ENCODE measurements at places on chromosomes 16 and 17.
A peak's percentile ranks its signal among the peaks of the same experiment; 100 is the strongest.

- DNase-seq = peak; percentile 65
These were observed 577 bp downstream of the GSPT1 start for GRCh38 chr16:11915114-11915643.

- DNase-seq = peak; percentile 97
These were observed 41.2 kb downstream of the TTC19 start for GRCh38 chr17:16040710-16041251.

DNA sequence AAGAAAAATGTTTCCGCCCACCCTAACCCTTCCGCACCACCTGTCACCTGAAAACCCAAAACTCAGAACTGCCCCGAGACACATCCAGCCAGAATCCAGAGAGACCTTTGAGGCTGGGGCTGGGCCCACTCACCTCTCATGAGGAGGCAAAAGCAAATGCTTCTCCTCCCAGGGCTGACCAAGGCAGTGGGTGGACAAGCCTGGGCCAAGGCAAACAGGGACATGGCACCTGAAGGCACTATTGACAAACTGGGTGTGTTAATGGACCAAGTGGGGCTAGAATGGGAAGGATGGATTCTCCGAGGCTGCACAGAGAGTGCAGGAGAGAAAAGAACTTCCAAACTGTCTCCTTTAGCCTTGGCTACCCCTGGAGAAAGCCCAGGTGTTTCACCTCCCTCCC, 54.4 kb downstream of the SOX9 start:
- DNase-seq = no peak

DNA sequence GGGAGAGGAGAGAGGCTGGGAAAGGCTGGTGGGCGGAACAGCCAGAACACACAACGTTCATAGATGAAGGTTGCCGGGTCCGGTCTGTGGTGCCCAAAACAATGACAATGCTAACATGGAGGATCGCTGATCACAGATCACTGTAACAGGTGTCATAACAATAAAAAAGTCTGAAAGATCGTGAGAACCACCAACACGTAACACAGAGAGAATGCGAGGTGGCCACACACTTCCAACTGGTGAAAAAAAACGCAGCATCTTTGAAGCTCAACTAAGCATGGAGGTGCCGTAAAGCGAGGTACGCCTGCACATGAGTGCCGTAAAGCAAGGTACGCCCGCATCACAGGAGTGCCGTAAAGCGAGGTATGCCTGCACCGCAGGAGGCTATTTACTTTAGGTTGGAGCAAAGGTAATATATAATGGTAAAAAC, 42.3 kb downstream of the ABR start:
- no peak for DNase-seq

- peak; percentile 61 for DNase-seq
These were observed 19.2 kb downstream of the CD300LB start for GRCh38 chr17:74512036-74512435.

- no peak for DNase-seq
These were observed 36.9 kb downstream of the ADGRG5 start for GRCh38 chr16:57579361-57579665.

- peak; percentile 57 for DNase-seq
These were observed 52.2 kb downstream of the VPS35L start for GRCh38 chr16:19607616-19608280.

DNA sequence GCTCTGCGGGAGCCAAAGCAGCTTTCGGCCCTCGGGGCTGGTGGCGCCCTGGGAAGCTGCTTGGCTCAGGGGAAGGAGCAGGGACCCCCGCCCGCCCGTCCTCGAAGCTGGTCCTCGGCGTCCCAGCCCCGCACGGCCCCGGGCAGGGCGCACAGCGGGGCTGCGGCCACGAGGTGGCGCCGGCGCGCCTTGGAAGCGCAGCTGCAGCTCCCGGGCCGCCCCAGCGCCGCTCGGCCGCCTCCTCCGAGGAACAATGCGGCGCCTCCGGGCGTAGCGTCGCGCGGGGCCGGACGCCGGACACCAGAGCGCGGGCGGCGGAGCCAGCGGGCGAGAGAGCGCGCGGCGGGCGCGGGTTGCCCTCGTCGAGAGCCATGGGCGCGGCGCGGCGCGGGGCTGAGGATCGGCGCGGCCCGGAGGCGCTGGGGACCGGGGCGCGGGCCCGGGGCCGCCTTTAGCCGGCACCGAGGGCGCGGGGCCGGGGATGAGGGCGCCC, at the start of gene MGAT5B:
MGAT5B (plus strand) TSS at position 229 of the 493 bp plus-strand sequence. CDS start 626 bp downstream, outside the sequence.
- DNase-seq = peak; percentile 96

- no peak for DNase-seq
These were observed 342.0 kb downstream of the XYLT1 start for GRCh38 chr16:17128791-17129190.

- peak; percentile 22 for DNase-seq
These were observed 11.1 kb downstream of the RAB40B start for GRCh38 chr17:82687375-82687861.

DNA sequence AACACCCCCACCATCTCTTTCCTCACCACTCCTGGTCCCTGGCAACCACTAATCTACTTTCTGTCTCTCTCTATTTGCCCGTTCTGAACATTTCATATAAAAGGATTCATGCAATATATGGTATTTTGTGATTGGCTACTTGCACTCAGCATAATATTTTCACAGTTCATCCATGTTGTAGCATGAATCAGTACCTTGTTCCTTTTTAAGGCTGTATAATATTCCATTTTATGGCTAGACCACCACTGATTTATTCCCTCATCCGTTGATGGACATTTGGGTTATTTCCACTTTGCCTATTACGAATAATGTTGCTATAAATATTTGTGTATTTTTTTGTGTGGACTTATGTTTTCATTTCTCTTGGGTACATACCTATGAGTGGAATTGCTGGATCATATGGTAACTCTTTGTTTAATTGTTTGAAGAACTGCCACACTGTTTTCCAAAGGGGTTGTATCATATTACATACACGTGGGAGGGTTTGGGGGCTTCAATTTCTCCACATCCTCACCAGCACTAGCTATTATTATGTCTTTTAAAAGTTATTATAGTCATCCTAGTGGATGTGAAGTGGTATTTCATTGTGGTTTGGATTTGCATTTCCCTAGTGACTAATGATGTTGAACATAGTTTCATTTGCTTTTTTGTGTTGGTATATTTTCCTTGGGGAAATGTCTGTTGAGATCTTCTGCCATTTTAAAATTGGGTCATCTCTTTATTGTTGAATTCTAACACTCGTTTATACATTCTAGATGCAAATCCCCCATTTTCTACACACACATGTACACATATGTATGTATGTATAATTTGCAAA, 26.3 kb downstream of the SEC14L5 start:
- DNase-seq = no peak

DNA sequence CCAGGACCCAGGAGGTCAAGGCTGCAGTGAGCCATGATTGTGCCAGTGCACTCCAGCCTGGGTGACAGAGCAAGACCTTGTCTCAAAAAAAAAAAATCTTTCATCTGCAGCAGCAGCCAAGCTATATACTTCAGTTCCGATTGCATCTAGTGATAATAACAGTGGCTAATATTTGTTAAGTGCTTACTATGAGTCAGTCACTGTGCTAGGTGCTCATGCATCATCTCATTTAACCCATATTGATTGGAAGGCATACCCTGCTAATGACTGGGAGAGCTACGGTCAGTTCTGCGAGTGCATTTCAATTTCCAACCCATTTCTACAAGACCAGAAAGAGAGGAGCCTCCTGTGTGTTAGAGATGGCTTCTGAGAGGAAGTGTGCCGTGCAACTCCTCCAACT, 7.7 kb upstream of the TUBG2 start:
- DNase-seq = no peak

DNA sequence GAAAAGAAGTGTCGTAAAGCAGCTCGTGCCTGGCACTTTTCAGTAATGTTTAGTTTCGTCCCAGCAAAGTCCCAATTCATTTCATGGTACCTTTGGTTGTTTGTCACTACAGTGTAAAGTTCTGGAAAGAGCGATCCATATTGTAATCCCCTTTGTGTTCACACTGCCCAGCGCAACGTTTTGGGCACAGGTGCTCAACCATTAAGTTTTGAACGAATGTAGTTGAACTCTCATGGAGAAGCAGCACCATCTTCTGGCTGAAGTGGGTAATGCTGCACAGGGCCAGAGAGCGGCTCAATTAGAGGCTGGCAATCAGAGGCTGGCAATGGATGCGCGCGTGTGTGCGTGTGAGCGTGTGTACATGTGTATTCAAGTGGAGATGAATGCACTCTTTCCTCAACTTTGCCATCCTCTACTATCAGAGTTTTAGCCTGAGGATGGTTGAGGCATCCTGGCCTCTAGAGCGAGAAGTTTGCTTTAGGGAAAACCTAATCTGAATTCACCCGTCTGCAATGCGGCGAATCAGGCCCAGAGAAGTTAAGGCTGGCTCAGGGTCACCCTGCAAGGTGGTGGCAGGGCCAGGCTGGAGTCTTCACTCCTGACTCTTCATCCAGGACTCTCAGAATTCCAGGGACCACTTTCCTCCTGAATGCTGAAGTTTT, 29.9 kb downstream of the DYNLL2 start:
- peak; percentile 84 for DNase-seq

GRCh38 chr16:86211265-86211664, 299.1 kb upstream of the FOXF1 start:
- DNase-seq = no peak

DNA sequence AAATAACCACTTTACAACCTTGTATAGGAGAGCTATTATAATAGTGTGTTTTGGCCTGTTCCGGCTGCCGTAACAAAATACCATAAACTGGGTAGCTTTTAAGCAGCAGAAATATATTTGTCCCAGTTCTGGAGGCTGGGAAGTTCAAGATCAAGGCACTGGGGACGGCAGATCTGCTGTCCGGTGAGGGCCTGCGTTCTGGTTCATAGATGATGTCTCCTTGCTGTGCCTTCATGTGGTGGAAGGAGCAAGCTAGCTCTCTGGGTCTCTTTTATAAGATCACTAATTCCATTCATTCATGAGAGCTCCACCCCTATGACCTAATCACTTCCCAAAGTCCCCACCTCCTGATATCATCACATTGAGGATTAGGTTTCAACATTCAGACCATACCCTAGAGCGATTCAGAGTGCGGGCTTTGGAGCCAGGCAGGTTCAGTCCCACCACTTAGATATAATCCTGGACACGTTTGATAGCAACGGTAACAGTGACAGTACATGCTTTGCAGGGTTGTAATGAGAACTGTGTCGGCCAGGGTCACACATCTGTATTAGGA, 76.2 kb upstream of the ZFHX3 start:
- no peak for DNase-seq

DNA sequence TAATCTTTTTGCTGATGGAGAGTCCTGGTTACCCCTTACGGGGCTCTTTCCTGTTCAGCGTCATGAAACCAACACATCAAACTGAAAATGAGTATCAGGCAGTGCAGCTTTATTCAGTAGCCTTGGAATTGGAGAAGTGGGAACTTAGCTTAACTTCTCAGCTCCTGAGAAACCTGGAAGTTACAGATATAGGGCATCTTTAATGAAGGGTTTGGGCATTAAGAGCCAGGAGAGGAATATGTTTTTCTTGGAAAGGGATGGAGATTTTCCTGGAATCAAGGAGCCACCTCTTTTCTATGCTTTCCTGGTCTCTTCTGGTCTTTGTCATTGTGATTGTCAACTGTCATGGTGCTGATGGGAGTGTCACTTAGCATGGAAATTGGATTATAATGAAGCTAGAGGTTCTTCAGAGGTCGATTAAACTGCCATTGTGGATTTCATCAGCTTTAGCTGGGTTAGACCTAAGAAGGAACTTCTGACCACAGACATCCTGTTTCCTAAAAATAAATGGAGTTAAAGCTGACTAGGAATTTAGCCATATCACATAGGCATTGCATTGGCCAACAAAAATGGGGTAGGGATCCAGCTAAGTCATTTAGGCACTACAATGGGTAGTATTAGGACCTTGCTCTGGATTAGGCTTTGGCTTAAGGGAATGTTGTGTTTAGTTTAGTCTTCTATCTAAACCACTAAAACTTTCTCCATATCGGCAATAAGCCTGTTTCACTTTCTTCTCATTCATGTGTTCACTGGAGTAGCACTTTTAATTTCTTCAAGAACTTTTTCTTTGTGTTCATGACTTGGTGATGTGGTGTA, 186.4 kb downstream of the BCAS3 start:
- peak; percentile 24 for DNase-seq

- no peak for DNase-seq
These were observed 81.5 kb upstream of the TNRC6C start for GRCh38 chr17:77877036-77877435.

DNA sequence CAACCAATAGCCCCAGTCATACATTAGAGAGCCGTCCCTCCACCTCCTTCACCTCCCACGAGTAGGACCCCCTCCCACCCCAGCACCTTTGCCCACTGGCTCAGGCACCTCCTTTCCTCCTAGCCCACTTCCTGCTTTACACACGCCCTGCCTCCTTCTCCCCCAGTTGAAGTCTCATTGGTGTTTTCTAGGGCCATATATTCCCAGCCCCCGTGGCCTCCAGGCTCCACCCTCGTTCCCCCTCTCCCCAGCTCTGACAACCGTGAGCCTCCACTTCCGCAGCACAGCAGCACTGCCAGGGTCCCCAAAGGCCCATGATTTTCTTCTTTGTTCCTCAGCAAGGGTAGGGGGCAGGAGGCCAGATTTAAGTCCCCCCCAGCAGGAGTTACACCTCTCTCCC, 340.3 kb upstream of the TNRC6C start:
- DNase-seq = no peak

GRCh38 chr16:50596762-50597450, 48.7 kb downstream of the NKD1 start:
- DNase-seq = no peak

- DNase-seq = no peak
These were observed 638.2 kb upstream of the SOX9 start for GRCh38 chr17:71482625-71483024.

GRCh38 chr17:45269912-45270311, 8.0 kb upstream of the SPATA32 start:
- DNase-seq = no peak

DNA sequence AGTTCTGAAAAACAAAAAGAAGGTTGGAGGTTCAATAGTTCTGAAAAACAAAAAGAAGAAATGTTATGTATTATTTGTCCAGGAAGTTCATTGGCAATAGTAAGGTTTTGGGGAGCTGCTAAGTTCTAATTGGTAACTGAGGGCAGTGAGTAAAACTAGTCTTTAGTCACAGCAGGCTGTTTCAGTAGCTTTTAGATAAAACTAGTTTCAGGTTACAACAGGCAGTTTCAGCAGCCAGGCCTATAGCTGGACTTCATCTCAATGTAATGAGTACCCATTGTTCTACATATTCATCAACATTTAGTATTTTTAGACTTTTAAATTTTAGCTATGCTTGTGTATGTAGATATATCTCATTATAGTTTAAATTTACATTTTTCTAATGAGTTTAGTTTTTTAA, 639.3 kb downstream of the TOX3 start:
- no peak for DNase-seq

GRCh38 chr16:68097088-68097487, 11.9 kb downstream of the NFATC3 start:
- DNase-seq = no peak

- no peak for DNase-seq
These were observed 78.4 kb downstream of the RPH3AL start for GRCh38 chr17:273981-274832.
